ENCODE measurements at places on chromosomes 1 and 21. TPM values are rescaled to one million over a fixed set of nuclear protein-coding genes. Genes with fewer than 3 reads are reported as not detected.

DNA sequence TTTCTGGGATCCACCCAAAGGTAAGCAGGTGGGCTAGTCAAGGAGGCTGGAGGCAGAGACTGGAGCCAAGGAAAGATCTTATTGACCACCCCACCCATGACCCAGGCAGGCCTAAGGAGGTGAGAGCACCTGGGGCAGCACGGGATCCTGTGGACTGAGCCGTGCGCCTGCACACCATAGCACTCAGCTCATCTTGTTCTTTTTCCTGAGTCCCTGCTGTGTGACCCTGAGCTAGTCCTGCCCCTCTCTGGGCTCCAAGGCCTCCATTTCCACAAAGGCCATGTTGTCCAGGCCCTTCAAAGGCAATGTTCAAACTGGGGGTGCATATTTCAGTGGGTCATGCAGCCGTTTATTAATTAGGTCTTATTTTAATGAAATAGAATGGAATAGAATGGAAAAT, 7.2 kb downstream of the FAM131C start:
- DNase-seq = no peak

Gene C4BPA
- total RNA-seq = not detected

- no peak for DNase-seq
Observed at GRCh38 chr1:162916407-162916806, 55.4 kb upstream of the CCDC190 start.

Gene DNAJC28
- total RNA-seq = 4.3 TPM

Gene ZNF124
- total RNA-seq = 35.6 TPM

Data from H1 (cell line).